NCI-H187 (cell line): ENCODE measurements at places on chromosomes 7 and 10.

DNA sequence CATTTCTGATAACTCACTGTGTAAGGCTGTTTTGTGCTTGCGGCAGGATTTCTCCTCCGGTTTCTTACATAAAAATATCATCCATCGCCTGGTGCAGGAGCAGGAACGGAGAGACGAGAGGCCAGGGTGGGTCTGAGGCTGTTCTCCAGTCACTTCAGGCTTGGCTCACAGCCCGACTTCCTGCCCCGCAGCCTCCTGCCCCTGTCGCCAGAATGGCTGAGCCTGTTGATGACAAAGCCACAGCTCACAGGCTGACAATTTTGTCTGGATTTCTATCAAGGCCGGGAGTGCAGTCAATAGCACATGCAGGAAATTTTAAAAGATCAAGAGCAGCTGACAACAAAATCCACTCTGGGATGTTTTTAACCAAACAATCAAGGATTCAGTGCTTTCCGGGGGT, 229.7 kb upstream of the ZNF32 start:
- DNase-seq = no peak

- no peak for DNase-seq
These were observed 24.6 kb upstream of the SGMS1 start for GRCh38 chr10:50648089-50648934.

DNA sequence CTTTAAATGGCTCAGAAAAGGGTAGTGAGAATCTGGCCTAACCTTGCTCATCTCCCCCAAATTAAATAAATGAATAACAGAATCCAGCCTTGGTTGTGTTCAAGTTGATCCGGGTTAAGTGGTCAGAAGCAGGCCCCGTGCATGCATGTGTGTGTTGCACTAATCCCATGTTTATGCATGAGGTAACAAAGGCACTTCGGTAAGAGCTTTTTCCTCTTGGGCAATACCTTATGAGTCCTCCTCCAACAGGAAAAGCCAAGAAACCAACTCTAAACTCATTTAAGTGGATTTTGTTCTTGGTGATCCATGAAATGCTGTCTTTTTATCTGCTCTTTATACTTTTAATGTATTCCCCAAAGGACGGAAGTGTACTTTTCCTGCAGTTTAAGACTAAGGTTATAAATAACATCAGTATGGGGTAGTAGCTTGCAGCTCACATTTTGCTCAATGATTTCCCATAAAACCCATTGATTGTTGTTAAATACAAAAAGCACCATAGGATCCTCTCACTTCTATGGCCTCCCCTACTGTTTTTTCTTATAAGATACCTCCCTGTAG, 104.9 kb upstream of the YAE1 start:
- DNase-seq = no peak

DNA sequence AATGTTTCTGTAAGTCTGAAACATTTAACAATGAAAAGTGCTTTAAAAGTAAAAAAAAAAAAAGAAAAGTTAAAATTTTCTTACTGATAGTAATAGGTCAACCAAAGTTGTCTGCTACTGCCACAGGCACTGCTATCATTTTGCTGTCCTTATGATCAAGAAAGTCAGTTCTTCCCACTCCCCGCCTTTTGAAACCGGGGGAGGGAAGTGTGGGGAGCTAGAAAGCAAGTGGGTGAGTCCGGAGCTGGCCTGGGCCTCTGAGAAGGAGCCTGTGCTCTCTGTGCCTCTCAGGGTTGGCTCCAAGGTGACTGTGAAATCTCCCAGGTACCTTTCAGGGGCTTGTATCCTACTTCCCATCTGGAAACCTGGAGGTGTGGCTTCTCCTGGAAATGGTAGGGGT, 7.3 kb downstream of the C7orf57 start:
- no peak for DNase-seq

- no peak for DNase-seq
These were observed 90.3 kb downstream of the SRPK2 start for GRCh38 chr7:105298439-105298894.

- no peak for DNase-seq
These were observed 420.3 kb upstream of the AUTS2 start for GRCh38 chr7:69177941-69178494.

DNA sequence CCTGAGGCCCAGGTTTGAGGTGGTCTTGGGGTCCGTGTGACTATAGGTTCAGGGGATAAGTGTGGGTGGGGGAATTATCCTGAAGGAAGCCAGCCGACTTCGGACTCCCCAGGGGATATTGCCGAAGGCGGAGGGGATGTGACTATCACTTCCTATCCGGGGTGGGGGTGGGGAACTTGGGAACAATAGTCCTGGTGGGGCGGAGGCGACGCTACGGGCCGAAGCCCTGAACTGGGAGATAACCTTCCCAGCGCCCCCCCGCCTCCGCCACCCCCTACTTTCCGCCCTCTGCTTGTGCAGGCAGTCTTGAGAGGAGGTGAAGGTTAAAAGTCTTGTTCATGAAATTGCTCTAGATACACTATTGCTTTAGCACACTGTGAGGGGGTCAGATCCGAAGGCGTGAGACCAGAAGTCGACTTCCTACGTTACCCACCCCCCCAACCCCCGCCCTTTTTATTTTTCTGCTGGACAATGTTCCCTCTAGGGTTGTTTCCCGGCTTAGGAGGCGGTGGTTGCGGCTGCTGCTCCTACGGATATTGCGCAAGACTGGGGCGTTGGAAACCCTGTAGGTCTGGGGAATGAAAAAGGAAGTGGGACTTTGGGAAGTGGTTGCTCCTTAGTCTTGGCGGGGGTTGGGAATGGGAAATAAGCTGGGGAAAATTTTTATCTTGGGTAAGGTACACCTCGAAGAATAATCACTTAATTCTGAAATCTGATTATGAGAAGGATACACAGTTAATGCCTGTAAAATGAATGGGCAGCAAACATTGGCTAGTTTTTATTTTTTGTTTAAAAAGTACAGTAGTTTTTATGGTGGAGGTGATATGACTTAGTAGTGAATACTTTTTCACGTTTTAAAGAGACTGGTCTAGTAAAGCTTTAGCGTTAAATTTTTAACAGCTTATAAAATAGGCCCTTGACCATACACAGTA, 1.5 kb downstream of the PTPN12 start:
- no peak for DNase-seq

- DNase-seq = no peak
These were observed 136.0 kb downstream of the KIF20B start for GRCh38 chr10:89837165-89838043.

DNA sequence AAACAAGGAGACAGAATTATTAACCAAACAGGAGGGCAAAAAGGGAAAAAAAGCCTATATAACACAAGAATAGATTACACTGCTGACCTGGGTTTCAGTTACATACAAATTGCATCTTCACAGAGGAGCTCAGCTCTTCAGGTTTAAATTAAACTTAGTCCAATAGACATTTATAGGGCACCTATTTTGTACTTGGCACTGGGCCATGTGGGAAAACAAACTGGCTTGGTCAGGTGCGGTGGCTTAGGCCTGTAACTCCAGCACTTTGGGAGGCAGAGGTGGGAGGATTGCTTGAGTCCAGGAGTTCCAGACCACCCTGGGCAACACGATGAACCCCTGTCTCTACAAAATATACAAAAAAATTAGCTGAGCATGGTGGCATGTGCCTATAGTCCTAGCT, 62.3 kb upstream of the CCDC6 start:
- no peak for DNase-seq

DNA sequence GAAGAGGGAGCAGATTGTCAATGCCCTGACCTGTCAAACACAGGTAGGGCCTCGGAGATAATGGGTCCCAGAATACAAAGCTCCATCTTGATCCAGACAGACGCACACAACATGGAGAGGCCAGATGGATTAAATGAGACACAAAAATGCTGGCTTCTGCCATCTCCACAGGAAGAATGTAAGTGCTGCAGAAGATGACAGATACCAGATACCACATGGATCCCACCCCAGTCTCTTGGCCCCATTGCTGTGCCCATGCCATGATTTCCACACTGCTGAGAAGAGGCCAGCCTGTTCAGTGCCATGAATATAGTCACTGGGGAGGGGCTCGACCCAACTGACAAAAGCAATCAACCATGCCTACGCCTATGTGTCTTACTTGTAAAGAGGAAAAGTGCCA, 487.9 kb downstream of the PARD3 start:
- no peak for DNase-seq

GRCh38 chr10:129883029-129883428, 81.0 kb downstream of the EBF3 start:
- DNase-seq = no peak

DNA sequence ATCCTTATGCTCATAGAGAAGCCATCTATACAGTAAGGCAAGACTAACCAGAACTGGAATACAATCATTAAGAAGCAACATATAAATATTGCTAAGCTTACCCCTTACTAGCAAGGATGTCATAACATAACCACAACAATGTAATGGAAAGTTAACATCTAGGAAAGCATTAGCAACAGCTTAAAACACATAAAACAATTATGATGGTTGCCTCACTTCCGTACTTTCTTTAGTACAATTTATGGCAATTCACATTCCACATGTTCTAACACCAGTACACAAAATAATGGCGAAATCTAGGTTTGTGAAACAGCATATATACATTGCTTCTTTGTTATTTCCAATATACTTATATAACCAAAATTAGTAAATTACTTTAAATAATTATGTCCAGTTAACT, 195.0 kb downstream of the AHR start:
- DNase-seq = no peak

- no peak for DNase-seq
These were observed 45.2 kb upstream of the ZRANB1 start for GRCh38 chr10:124896751-124897150.

GRCh38 chr7:90594751-90595317, 1.3 kb upstream of the CDK14 start:
- no peak for DNase-seq

DNA sequence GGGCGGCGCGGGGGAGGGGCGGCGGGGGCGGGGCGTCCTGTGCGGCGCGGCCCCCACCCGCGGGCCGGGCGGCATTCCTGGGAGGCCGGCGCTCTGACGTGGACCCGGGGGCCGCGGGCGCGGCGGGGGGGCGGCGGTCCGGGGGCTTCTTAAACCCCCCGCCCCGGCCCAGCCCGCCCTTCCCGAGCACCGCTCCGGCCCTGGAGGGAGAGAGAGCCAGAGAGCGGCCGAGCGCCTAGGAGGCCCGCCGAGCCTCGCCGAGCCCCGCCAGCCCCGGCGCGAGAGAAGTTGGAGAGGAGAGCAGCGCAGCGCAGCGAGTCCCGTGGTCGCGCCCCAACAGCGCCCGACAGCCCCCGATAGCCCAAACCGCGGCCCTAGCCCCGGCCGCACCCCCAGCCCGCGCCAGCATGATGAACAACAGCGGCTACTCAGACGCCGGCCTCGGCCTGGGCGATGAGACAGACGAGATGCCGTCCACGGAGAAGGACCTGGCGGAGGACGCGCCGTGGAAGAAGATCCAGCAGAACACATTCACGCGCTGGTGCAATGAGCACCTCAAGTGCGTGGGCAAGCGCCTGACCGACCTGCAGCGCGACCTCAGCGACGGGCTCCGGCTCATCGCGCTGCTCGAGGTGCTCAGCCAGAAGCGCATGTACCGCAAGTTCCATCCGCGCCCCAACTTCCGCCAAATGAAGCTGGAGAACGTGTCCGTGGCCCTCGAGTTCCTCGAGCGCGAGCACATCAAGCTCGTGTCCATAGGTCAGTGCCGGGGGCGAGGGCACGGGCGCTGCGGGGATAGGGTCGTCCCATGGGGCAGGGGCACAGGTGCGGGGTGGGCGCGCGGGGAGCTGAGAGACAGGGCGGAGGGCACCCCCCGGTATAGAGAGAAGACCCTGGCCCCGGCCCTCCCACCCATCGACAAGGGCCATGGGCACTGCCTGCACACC, at the start of gene FLNC:
FLNC (plus strand) TSS at position 176 of the 947 bp plus-strand sequence; CDS start at position 408, 232 bp downstream.
- no peak for DNase-seq

DNA sequence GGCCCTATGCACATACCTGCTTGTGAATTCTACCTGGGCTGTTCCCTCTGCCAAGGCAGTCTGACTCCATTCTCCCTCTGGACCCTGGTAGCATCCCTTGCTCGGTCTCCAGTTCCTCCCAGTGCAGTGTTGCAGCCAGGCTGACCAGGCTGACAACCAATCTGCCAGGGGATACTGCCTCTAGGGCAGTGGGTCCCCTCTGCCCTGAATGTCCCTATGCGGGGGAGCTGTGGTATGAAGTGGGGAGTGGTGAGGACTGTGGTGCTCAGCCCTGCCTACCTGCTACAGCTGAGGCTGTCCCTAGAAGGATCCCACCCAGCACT, 48.0 kb upstream of the CAMK2B start:
- no peak for DNase-seq

- no peak for DNase-seq
These were observed 83.7 kb upstream of the DUSP5 start for GRCh38 chr10:110413903-110414547.

DNA sequence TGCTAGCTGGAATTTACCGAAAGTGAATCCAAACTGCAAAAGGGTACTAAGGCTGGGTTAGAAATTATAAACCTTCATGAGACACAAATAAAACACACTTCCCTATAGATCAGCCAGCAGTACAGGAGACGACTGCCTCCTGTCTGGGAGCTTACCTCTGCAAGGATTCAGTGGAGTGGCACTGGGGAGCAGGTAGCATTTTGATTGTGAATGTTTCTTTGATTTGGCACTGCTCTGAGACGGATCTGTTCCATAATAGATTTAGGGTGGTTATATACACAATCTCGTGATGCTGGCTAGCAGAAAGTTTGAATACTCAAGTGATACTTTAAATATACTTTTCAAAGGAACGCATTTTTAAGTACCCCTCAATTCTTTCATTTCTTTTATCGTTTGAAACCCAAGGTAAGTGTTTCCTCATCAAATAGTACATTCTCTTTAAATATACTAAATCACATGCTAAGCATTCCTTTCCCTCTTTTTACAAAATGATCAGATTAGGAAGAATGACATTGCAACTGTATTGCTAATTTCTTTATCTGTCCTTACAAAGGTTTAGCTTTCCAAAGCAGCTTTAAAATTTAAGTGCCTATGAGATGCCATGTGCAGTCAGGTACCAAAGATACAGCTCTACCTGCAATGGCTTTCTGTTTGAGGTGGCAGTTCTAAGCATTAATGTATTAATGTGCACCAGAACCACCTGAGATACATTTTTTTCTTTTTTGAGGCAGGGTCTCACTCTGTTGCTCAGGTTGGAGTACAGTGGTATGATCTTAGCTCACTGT, 20.6 kb upstream of the CHCHD3 start:
- peak; percentile 76 for DNase-seq

GRCh38 chr7:4147926-4148620, 534.0 kb upstream of the FOXK1 start:
- DNase-seq = peak; percentile 54

GRCh38 chr7:73717025-73717807, 2.3 kb downstream of the STX1A start:
- DNase-seq = no peak

- no peak for DNase-seq
These were observed 239.7 kb upstream of the SEMA3D start for GRCh38 chr7:85426487-85426960.

GRCh38 chr10:133618851-133619250, 7.7 kb downstream of the FRG2B start:
- no peak for DNase-seq

- DNase-seq = no peak
These were observed 110.4 kb downstream of the AHR start for GRCh38 chr7:17408904-17409290.

- DNase-seq = no peak
These were observed 82.7 kb downstream of the RAMP3 start for GRCh38 chr7:45240273-45240771.

- no peak for DNase-seq
These were observed 82.5 kb upstream of the TMEM72 start for GRCh38 chr10:44828508-44829142.

GRCh38 chr10:71603150-71603549, 116.4 kb downstream of the C10orf105 start:
- no peak for DNase-seq

GRCh38 chr7:99296471-99296870, 23.8 kb downstream of the MYH16 start:
- no peak for DNase-seq
